ENCODE measurements at places on chromosomes 13 and 19.

- DNase-seq: peak; percentile 53
Measured at GRCh38 chr13:19587635-19588300, 26.4 kb upstream of the TPTE2 start.

GRCh38 chr13:112457081-112457480 is 80.9 kb downstream of the SPACA7 start:
- no peak for DNase-seq

DNA sequence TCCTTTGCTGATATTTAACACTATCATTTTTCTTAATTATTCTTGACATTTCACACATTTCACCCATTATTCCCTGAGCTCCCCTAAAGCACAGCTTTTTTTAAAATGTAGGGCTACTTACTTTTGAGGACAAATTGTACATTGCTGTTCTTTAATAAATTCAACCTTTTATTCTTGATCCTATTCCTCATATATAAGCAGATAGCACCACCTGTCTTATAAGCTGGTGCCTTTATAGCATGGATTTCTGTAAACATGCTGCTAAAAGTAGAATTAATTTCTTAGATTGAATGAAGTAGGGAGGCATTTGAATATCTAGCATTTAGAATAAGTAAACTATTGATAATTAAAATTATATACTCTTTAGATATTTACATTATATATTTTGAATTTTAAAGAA is 603.4 kb upstream of the PCDH9 start:
- no peak for DNase-seq

DNA sequence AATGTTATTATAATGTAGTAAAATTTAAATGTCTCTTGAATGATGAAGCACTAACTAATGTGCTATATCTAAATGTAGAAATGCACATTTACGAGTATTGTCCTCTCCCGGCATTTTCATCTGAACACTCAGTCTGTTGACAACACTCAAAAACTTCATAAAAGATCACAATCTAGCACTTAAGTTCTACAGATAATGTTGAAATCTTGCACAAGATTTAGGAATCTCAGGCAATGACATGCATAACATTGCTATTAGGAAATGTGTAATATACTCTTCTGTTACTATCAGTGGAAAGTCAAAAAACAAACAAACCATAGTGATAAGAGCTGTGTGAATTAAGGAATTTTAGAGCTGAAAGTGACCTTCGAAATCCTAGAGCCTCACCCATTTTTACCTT is 37.5 kb upstream of the XPO4 start:
- DNase-seq: no peak

DNA sequence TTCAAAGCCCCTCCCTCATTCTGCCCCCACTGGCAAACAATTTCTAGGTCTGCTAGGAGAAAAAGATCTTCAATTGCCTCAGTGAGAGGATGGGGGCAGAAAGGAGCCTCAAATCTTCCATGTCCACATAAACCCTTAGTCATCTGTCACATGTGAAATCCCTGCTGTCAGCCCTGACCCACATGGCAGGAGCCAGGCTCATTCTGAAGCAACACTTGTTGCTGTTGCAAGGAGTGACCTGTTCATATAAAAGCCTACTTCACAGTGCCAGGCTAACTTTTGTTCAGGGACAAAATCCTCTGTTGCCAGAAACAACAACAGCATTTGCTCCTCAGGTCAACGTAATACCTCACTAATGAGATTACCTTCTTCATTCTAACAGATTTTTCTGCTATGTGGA is 70.5 kb downstream of the IRS2 start:
- no peak for DNase-seq

DNA sequence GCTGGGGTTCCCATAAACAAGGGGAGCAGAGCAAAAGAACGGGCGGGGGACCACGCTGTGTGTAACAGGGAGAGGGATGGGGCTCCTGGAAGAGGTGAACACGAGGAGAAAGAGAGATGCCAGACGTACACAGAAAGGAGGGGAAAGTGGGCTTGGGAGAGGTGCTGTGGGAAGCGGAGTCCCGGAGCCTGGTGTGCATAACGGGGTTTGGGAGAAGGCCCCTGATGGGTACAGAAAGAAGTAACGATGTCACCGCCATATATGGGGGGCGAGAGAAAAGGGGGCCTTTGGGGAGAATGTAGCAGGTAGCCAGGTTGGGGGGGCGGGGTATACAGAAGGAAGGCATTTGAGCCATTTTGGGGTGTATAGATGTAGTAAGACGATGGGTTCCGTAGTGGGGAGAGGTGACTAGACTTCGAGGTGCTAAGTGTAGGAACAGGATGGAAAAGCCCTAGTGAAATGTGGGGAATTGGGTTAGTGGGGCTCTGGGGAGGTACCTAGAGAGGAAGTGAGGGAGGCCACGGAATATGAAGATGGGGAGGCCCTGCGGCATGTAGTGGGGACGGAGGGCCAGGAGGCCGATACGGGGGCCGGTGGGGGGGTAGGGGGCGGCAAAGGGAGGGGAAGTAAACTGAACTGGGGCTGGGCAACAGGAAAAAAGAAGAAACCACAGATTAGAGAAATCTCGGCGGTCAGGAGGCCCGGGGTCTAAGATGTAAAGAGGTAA is 787 bp downstream of the ZNF580 start:
- peak; percentile 62 for DNase-seq

DNA sequence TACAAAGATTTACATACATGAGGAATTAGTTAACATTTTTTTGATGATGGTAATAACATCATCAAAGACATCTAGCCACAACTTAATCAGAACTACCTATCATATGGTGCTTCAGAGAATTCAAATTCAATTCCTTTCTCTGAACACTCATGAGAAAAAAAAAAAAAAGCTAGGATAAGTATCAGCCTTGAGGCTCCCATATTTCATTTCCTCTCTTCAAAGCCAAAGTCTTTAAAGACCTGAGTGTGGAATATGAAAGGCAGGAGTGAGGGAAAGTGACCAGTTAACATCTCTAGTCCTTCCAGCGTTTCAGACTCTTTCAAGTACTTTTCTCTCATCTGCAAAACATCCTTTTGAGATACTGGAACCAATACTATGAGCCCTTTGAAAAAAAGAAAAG is 137.5 kb downstream of the DCLK1 start:
- DNase-seq: no peak

GRCh38 chr13:64505336-64505910 is 2724.7 kb downstream of the PCDH9 start:
- no peak for DNase-seq

GRCh38 chr13:66137384-66137783 is 1092.8 kb downstream of the PCDH9 start:
- no peak for DNase-seq

- DNase-seq: no peak
Measured at GRCh38 chr19:15250640-15250993, 18.4 kb upstream of the EPHX3 start.

- DNase-seq: no peak
Measured at GRCh38 chr13:114112826-114113322, 19.5 kb downstream of the RASA3 start.

DNA sequence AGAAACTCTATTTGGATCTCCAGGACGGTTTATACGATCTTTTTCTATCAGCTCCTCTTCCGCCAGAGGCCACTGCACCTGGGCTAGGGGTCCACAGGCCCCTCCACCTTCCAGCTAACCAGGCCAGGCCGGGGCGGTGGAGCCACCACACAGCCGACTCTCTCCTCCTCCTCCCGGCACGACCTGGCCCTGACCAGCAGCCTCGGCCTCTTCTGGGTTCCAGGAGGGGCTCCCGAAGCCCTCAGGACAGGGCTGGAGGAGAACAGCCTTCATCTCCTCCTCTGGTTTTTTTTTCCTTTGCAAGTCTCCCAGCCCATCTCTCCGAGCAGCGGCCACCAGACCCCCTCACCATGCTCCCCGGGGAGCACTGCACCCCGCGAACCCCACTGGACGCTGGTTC is 17.1 kb downstream of the DPF1 start:
- DNase-seq: no peak

DNA sequence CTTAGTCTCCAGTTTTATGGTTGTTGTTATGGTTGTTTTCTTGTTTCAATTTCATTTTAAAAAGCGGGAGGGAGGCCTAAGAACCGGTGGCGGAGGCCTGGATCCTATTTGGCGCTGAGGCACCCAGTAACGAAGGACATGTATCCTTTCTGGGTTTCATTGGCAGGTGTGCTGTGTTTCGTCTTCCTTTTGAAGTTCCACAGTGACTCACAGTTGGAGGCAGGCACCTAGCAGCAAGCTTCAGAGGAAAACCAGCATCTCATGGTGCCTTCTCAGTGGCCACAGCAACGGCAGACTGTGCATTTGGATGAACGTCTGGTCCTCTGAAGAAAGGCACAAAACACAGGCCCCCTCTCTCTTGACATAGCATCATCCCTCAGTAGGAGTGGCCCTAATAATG is 697.2 kb downstream of the EFNB2 start:
- no peak for DNase-seq

- no peak for DNase-seq
Measured at GRCh38 chr13:42283574-42283973, 11.6 kb downstream of the AKAP11 start.

DNA sequence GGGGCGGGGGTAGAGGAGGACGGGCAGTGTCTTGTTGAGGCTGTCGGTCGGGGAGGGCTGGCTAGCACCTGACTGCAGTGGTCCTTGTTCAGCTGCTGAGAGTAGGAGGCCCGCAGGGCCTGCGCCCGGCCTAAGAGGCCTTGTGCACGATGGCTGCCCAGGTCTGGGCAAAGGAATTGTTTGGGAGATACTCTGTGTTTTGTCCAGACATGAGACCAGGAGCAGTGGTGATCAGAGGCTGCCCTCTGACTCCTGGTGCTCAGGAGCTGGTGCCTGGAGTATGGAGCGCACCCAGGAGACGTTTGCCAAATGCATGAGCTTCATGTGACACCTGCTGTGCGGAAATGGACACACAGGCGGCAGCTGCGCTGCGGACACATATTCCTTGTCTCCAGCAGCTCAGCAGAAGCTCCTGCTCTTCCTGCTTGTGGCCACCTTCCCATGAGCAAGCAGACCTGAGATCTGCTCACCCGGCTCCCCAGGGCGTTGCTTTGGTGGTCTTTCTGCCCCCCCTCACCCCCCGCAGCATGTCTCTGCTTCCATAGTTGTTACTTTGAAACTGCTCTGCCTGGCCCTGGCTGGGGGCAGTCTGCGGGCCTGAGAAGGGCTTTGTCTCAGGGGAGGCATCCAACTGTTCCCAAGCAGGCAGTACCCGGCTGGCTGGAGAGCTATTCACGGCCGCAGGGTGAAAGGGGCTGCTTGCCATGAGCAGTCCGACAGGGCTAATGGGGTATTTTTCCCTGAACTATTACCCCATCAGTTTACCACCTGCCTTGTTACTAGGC is 163.9 kb downstream of the TEX29 start:
- no peak for DNase-seq

DNA sequence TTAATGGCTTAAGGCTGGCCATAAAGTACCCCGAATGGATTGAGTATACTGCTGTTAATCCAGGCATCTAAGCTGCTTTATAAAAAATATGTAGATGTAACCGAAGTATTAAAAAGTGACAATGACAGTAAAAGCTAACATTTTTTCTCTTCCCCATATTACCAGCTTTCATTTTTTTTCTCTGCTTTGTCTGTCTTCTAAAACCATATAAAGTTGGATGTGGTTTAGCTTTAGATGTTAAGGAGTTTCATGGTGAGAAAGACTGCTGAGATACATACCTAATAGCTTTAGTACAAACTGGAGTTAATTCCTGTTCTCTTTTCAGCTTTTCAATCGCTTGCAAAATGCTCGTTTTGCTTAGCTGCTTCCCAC is 838 bp downstream of the AKAP11 start:
- DNase-seq: no peak

DNA sequence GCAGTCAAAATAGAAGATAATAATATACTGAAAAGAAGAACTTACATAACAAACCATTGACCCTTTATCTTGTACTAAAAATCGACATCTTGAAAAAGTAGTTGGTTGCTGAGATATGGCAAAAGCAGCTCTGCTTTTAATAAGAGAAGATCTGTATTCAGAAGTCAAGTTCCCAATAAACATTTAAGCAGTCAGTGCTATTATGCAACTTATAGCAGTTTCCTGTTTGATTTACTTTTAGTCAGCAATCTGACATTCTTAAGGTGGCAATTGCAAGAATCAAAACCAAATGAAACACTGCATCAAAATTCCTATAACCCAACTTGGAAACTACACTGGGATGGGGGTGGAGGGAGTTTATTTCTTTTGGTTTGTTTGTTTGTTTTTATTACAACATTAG is 165.5 kb downstream of the TBC1D4 start:
- DNase-seq: no peak

GRCh38 chr13:94483970-94484369 is 4.5 kb upstream of the DCT start:
- DNase-seq: no peak

- no peak for DNase-seq
Measured at GRCh38 chr19:44875666-44876451, 15.2 kb upstream of the TOMM40 start.

DNA sequence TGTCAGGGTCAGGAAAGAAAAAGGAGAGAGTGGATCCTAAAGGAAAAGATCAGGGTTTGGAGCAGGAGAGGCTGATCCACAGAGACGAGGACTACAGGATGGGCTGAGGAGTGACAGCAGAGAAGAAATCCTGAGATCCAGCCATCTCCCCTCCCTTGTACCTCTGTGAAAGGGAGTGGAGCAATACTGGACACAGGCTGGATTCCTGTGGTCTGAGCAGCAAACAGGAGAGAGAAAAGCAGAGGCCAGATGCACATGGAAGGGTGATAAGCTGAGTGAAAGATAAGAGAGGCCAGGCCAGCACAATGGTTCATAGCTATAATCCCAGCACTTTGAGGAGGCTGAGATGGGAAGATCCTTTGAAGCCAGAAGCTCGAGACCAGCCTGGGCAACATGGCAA is 472.1 kb upstream of the TSHZ3 start:
- DNase-seq: no peak

- no peak for DNase-seq
Measured at GRCh38 chr13:91280801-91281200, 66.7 kb upstream of the MIR17HG start.

DNA sequence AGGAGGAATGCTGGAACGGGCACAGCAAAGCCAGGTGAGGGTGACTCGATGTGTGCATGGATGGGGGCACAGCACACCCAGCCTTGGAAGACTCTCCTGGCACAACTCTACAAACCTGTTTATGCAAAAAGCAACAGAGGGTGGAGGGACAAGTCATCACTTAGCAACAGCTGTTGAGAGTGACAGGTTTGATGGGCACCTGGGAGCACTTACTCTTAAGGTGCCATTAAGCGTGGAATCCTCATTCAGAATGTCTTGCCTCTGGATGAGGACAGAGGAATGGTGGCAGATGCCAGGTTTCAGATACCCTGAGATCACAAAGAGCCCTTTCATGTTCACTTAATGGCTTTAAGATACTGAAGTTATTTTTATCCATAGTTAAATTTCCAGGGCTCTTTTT is 97.0 kb downstream of the DCT start:
- no peak for DNase-seq

DNA sequence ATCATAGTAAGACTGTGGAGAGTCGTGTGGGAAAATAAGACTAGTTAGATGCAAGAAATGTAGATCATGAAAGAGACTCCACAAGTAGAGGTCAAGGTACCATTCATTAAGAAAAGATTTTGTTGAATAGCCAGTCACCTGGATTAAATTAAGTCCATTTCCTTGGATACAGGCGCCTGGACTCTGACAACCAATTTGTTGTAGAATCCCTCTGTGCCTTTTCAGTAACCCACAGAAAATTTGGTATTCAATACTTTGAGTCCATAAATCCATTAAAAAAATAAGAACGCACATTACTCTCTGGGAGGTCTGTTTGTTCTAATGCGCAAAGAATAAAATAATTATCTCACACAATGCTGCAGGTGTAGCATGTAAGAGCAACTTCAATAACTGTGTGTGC is 469.4 kb downstream of the KLF12 start:
- DNase-seq: no peak

GRCh38 chr13:40376867-40377535 is 289.4 kb downstream of the FOXO1 start:
- no peak for DNase-seq

- no peak for DNase-seq
Measured at GRCh38 chr13:35747594-35747993, 271.1 kb upstream of the MAB21L1 start.

Measured in activated CD8-positive, alpha-beta T cell treated with anti-CD3 and anti-CD28 coated beads for 36 hours (primary cell).